Left lung (tissue), 14 donors: ENCODE measurements at places on chromosomes 11 and 22. TPM values are rescaled to one million over a fixed set of nuclear protein-coding genes. Genes with fewer than 3 reads are reported as not detected.
A peak's percentile ranks its signal among the peaks of the same experiment; 100 is the strongest.

Gene ENTHD1
- polyA plus RNA-seq = not detected

Gene KDELR3
- 8.5 TPM for polyA plus RNA-seq

Gene CD82
- polyA plus RNA-seq = 53.0 TPM

Gene MMP1
- 4.7 TPM for polyA plus RNA-seq

Gene RFPL3
- not detected for polyA plus RNA-seq

Gene WNT7B
- polyA plus RNA-seq = 21.7 TPM

Gene VPREB1
- 0.43 TPM for polyA plus RNA-seq

Gene DMC1
- 5.5 TPM for polyA plus RNA-seq

GRCh38 chr11:32931606-32932005 lies 39.0 kb downstream of the QSER1 start:
- peak; percentile 31 for DNase-seq

DNA sequence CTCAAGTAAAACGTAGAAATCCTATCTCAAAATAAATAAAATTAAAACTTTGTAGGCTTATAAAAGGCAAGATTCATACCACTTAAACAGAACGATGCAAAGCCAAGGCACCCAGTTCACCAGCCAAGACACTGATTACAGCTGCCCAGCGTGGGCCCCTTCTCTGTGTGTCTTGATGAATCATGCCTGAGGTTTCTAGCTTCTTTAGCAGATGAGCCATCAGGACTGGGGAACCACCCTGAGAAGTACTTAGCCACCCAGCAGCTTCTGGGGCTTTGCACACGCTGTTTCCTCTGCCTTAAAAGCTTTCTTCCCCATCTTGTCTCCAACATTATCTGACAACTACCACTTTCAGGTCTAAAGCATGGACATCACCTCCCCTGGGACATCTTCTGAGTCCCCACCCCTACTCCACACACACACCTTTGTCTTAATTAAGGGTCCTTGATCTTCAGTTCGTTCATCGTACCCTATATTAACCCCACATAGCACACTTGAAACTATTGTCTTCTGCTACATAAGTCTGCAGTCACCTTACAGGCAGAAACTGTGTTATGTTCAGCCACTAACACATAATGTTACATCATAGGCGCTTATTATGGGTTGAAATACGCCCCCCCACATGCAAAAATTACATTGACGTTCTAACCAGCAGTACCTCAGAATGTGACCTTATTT lies 8.7 kb upstream of the LAYN start:
- no peak for DNase-seq

DNA sequence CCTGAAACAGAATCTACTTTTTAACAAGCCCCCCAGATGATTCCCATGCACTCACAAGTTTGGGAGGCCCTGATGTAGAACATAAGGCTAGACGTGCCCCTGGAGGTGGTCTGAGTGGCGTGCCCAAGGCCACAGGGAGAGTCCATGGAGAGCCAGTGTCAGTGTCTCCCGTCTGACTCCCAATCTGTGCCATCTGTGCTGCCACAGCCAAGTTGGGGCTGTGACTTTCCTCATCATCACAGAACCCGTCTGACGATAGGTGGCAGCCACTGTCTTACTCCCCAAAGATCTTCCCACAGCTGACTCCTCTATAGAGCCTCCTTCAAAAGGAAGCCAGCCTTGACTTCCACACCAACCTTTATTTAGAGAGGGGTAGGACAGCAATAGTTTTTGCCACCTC lies 470.5 kb downstream of the SOX6 start:
- no peak for DNase-seq

DNA sequence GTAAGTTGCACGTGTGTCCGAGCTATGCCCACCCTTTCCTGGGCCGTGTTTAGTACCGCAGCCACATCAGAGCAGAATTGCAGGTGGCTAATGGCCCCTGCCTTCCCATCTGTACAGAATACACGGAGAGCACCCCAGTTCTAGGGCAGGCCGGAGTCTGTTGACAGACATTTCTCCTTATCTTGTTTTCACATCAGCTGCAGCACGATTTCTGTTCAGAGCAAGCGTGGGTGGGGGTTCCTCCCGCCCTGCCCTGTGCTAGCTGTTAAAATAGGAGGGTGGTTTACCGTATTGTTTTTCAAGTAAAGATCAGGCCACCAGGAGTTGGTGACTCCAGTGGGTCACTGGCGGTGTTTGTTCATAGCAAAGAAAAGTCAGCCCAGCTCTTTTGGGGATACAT lies 41.1 kb downstream of the UBASH3B start:
- no peak for DNase-seq

- peak; percentile 32 for DNase-seq
Measured at GRCh38 chr11:64566915-64567891, 23.8 kb upstream of the SLC22A12 start.

GRCh38 chr22:35465109-35465701 lies 65.3 kb downstream of the MCM5 start:
- peak; percentile 49 for DNase-seq

- no peak for DNase-seq
Measured at GRCh38 chr22:35657571-35658312, 9.5 kb downstream of the APOL6 start.

- no peak for DNase-seq
Measured at GRCh38 chr22:41919357-41920224, 4.7 kb upstream of the SHISA8 start.

GRCh38 chr11:47987310-47987709 lies 7.0 kb downstream of the PTPRJ start:
- no peak for DNase-seq

GRCh38 chr11:134532131-134532920 lies 120.3 kb upstream of the B3GAT1 start:
- DNase-seq = no peak

DNA sequence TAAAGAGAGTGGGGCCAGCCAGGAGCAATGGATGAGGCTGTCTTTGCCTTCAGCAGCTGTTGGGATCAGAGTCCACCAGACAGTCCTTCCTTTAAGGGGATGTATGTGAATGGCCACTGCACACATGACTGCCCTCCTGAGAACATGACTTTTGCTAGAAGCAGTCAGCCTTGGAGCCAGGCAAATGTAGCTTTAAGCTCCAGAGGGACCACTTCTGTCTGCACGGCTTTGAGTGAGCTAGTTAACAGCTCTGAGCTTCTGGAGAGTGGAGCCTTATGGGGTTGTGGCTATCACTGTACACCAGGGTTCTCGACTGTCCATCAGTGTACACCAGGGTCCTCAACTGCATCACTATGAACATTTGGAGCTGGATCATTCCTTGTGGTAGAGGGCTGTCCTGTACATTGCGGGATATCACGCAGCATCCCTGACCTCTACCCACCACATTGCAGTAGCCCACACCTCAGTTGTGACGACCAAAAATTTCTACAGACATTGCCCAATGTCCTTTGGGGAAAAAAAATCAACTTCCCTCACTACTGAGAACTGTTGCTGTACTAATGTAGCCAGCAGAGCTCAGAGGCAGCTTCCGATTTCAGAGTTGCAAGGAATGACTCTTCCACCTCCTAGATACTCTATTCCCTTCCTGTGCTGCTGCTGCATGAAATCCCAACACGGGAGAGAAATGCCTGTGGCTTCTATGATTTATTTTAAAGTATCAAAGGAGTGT lies 169.4 kb downstream of the MYO18B start:
- DNase-seq = no peak

DNA sequence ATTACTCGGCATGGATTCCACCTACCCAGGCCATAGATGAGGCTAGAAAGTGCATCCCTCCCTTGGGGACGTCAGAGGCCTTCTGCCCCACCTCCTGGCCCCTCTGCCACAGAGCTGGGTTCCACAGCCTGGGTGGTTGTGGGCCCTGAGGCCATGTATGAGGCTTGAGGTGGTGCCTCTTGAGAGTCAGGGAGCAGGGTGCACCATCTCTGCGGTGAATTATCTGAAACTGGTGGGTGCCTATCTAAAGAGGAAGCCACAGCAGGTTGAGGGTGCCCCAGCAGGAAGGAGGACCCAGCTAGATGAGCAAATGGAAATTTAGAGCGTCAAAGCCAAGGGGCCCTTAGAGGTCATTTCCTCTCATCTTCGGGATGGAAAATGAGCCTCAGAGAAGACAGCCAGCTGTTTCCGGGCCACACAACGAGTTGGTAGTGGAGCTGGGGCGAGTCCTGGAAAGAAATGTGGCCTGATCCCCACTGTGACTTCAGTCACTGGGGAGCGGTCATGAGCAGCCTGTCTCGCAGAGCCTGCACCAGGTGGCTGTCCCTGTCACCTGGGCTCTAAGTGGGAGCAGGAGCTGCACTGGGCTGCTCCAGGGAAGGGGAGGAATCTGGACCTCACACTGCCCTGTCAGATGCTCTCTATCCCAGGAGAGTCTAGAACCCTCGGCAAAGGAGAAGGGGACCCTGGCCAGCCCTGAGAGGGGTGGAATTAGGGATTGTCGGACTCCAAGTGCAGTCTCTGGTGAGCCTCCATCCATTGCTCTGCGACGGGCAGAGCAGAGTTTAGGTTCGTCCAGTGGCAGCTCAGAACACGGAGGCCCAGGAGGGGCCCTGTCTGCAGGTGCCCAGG lies 7.3 kb downstream of the ADORA2A start:
- DNase-seq = peak; percentile 85

DNA sequence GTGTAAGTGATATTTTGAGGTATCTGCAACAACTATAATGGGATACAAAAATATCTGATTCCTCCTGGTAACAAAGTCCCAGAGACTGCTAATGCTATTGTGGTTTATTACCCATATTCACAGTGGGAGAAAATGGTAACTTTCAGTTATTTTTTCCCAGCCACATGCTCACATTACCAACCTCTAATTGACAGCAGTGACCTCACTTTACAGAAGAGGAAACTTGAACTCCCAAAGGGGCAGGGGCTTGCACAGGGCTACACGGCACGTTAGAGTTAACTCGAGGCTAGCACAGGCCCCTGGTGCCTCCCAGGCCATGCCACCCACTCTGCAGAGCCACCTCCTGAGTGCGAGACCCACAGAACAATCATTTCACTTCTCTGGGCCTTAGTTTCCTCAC lies 132.4 kb downstream of the TENM4 start:
- no peak for DNase-seq

GRCh38 chr22:46115388-46115678 lies 35.0 kb upstream of the PPARA start:
- DNase-seq = no peak

- DNase-seq = no peak
Measured at GRCh38 chr11:83951521-83951920, 665.4 kb upstream of the CCDC90B start.

- DNase-seq = no peak
Measured at GRCh38 chr11:44858796-44859527, 91.7 kb downstream of the TP53I11 start.

- DNase-seq = no peak
Measured at GRCh38 chr11:108916935-108917334, 252.1 kb downstream of the DDX10 start.

DNA sequence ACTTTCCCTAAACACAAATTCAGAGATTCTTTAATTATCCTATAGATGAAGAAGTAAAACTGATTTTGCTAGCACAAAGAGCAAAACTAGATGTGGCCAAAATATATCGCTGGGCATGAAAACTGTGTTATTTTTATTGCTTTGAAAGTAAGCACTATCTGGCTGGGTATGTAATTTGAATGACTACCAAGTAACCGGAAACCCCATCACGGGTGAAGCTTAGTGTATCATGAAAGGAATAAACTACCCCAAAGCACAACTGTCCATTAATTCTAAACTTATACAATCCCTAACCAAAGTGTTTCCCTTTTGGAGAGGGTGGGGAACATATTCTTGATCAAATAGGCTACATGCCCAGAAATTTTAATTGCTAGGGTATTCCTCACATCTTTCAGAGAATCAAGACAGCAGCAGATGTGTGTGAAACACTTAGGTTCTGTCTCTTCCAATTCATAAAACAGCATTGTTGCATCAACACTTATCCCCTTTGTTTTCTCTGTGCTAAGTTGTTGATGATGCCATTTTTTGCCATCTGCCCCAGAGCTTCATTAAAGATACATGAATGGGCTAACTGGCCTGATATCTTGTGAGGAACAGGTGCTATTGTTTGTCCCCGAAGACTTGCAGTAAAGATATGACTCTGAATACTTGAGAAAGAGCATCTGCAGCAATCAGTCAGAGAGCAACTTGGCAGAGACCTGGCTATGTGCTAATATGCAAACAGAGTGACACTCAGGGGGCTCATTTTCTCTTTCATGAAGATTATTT lies 238.2 kb downstream of the SOX6 start:
- no peak for DNase-seq

GRCh38 chr22:29956680-29957079 lies 73.7 kb downstream of the MTMR3 start:
- no peak for DNase-seq

- DNase-seq = no peak
Measured at GRCh38 chr11:133814588-133815100, 30.7 kb downstream of the SPATA19 start.

- DNase-seq = no peak
Measured at GRCh38 chr22:40324468-40325305, 21.6 kb upstream of the ADSL start.

GRCh38 chr11:129937592-129938238 lies 42.3 kb upstream of the NFRKB start:
- DNase-seq = no peak

GRCh38 chr11:35324981-35325380 lies 94.4 kb downstream of the SLC1A2 start:
- DNase-seq = no peak

DNA sequence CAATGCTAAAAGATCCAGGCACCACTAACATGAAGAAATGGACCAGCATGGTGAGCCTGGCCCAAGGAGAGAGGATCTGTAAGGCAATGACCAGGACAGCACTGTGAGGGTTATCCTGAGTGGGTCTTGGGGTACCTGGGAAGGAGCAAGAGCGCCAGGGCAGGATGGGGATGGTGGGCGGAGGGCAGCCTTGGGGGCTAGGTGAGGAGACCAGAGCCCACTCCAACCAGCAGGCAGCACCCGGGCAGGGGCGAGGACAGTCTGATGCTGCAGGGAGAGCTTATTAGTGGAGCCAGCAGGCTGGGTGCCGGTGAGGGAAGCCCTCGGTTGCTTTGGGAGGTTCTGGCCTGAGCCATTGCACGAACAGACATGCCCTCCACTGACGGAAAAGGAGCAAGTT lies 10.7 kb upstream of the NAP1L4 start:
- DNase-seq = no peak

DNA sequence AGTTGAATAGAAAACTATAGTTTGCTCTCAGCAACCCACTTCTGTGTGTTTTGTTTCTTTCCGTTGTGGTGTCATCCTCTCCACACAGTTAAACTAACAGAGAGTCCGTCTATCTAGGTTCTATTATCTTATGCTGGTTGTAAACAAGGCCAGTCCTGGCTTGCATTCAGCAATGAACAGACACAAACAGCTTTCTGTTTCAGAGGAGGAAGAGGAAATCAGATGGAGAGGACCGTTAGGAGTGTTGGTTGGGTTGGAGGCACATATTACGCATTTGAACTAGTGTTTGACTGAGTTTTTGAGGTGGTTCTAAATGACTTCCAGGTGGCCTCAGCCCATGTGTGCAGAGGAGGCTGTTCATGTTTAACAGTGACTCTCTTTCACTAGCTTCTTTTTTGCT lies 129.5 kb upstream of the SORL1-AS1 start:
- no peak for DNase-seq
